ENCODE measurements at places on chromosomes 12 and 14.

DNA sequence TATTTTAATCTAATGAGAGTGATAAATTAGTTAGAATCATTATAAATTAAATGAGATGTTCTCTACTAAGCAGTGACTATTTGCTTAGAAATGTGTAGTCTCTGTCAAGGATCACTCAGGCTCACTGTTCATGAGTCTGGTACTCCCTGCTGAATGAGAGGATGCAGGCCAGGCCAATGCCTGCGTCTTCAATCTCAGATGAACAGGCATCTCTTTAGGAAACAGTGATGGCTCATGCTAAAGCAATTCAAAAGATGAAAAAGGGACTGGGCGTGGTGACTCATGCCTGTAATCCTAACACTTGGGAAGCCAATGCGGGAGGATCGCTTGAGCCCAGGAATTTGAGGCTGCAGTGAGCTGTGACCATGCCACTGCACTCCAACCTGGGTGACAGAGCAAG is 106.8 kb downstream of the ZFC3H1 start:
- DNase-seq = no peak

- no peak for DNase-seq
Measured at GRCh38 chr12:75457191-75457590, 23.4 kb upstream of the GLIPR1 start.

- DNase-seq = no peak
Measured at GRCh38 chr12:121579190-121579791, 1.5 kb downstream of the KDM2B start.

DNA sequence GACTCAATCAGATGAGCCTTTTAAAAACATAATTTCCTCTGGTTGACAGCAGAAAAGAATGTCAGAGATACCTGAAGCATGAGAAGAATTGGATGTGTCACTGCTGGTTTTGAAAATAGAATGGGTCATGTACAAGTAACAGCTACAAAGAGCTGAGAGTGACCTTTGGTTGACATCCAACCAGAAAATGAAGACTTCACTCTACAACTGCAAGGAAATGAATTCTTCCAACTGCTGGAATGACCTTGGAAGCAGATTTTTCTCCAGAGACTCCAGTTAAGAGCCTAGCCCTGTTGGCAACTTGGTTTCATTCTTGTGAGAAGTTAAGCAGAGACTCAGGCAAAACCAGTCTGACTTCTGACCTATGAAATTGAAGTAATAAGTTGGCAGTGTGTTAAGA is 505.9 kb downstream of the SLC16A7 start:
- no peak for DNase-seq

DNA sequence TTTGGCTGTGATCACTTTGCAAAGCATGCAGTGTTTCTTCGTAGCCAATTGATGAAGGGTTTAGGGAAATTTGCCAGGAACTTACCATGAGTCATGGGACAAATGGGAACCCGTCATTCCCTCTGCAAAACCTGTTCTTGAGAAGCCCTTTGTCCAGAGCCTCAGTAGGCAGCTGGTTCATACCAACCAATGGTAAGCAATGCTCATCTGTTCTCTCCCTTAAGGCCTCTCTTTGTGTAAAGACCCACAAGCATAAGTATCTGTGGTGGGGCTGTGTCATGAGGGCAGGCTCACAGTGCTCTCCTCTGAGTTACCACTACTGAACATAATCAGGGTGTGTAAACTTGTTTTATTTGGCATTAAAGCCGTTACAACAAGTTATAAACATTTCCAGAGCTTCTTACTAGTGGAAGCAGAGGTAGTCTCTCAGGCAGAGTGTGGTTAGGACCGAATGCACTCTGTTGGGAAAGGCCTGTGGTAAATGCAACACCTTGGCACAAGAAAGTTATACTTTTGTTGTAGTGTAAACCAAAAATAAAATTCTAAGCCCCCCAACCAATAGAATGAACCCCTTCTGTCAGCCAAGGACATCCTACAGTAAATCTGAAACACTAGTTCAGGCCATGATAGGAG is 119.8 kb downstream of the SINHCAF start:
- DNase-seq = no peak

DNA sequence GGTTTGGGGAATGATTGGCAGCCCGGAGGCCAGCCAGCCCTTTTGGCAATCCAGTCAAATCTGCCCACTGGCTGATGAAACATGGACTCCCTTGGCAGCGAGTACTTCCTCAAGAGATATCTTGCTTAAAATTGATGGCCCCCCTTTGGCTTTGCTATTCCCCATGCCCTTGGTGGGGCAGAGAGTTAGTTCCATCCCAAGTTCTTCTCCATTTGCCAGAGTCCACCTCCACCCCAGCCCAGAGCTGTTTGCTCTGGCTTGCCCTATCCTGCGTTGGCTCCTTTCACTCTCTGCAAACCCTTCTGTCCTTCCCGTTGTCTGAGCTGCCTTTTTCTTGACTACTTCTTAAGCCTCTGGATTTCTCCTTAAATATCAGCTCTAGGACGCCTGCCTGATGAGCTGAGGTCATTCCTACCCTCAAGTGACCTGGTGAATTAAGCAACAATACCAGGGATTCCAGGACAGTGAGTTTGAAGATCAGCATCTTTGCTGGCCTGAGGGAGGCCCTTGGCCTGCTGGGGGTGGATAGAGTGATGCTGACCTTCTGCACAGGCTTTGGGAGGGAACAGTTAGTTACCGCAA is 212.0 kb downstream of the CACNA1C start:
- DNase-seq = no peak

GRCh38 chr12:2854669-2855453 is 2.0 kb downstream of the TEX52 start:
- DNase-seq = no peak

DNA sequence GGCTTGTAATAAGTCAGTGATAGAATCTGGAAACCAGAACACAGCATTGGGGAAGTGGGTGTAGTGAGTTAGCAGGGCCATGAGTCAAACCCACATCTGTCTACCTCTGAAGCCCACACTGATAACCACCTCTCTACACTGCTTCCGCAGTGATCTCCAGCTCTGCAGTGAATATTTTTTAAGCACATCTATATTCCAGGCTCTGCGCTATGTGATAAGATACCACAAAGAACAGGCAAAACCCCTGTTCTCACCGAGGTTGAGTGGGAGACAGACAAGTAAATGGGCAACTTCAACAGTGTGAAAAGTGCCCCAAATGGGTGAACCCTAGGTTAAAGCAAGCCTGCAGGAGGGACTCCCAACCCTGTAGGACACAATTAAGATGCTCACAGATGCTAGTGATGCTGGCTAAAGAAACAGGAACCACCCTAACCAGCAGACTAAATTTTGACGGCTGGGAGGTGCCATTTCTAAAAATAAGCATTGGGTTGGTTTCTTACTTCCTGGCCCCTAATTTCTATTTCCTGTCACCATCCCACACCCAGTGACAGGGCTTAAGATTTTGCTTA is 375.0 kb downstream of the DPF3 start:
- no peak for DNase-seq

- no peak for DNase-seq
Measured at GRCh38 chr14:60245380-60246177, 3.4 kb upstream of the PPM1A start.

- no peak for DNase-seq
Measured at GRCh38 chr12:123595729-123596128, 6.2 kb upstream of the DDX55 start.

- no peak for DNase-seq
Measured at GRCh38 chr12:34346372-34347034, 324.2 kb downstream of the ALG10 start.

DNA sequence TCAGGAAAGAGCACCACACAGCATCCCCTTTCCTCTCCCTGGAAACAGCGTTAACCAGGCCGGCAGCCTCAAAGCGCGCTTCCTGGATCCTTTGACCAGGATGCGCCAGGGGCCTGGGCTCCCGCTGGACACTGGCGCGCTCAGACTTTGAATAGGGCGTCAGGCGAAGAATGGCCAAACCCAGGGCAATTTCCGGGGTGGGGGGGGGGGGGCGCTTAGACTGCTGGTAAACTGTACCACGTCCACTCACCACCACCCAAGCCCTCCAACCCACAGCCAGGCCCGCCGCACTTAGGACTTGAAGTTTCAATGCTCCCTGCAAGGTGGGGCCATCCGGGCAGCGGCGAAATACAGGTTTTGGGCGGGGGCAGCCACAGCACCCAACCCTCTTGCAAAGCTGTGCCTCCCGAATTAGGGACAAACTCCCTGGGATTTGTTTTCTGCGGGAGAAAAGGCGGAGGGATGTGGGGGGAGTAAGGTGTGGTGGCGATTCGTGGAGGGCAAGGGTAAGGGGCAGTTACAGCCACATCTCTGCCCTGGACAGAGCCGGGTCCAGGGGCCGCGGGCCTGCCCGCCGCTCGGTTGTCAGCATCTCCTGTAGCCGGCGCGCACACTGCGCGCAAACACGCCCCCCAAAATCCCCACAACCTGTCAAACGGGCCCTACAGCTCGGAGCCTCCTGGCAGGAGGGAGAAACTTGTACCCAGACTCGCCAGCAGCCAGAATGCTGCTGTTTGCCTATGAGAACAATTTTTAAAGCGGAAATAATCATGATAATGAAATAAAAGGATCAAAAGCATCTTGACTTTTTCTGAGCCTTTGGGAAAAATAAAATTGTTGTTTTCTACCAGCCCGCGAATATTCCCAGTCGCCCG is 958 bp downstream of the RTN1 start:
- DNase-seq = no peak

- no peak for DNase-seq
Measured at GRCh38 chr14:64800000-64800399, 79.7 kb downstream of the SPTB start.

GRCh38 chr12:112557951-112558630 is 139.3 kb downstream of the PTPN11 start:
- no peak for DNase-seq

- no peak for DNase-seq
Measured at GRCh38 chr14:75280831-75281653, 2.4 kb downstream of the FOS start.

DNA sequence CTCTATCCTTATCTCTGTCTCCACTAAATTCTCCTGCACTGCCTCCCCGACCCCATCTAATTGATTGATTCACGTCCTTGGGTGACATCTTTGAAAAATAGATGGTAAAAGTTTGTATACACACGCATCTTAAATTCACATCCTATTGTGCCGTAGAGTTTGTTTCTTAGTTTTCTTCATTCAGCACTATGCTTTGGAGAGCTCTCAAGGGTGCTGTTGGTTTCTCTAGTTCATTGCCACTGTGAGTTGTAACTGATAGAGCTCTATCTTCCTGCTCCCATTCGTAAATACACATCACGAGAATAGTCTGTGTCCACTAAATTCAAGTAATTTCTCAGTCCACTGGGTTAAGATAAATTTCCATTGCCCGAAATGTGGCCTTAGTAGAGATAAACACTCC is 1537.4 kb downstream of the AACS start:
- no peak for DNase-seq

DNA sequence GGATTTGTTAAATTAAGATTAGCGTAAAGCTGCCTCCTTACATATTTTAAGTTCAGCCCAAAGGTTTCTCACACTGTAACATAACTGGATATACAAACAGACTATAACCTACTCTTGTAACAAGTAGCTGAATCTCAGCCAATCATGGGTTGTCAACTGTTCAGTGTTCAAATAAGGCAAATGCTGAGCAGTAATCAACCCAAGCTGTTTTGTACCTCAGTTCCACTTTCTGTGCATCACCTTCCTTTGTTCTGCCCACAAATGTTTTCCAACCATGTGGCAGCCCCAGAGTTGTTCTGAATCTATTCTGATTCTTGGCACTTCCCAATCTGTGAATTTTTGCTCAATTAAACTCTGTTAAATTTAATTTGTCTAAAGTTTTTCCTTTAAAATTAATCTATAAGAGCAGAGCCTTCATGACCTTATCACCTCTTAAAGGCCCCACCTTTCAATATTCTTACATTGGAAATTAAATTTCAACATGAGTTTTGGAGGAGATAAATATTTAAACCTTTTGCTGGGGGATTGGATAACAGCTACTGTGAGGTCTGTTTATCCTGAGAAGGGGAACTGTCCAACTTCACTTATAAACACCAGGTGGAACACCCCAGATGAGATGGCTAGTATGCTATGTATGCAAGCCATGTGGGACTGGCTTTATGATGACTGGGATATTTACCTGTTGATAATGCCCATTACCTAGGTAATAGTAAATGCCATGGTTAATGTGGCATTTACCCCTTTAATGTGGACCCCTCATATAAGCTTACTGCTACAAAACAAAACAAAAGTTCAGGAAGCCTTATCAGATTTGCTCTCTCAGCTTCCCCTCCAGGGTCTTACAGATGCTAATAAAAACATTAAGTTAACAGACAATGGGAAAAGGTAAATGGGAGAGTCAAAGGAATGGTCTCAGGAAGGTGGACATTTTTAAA is 42.2 kb upstream of the ARID2 start:
- no peak for DNase-seq

DNA sequence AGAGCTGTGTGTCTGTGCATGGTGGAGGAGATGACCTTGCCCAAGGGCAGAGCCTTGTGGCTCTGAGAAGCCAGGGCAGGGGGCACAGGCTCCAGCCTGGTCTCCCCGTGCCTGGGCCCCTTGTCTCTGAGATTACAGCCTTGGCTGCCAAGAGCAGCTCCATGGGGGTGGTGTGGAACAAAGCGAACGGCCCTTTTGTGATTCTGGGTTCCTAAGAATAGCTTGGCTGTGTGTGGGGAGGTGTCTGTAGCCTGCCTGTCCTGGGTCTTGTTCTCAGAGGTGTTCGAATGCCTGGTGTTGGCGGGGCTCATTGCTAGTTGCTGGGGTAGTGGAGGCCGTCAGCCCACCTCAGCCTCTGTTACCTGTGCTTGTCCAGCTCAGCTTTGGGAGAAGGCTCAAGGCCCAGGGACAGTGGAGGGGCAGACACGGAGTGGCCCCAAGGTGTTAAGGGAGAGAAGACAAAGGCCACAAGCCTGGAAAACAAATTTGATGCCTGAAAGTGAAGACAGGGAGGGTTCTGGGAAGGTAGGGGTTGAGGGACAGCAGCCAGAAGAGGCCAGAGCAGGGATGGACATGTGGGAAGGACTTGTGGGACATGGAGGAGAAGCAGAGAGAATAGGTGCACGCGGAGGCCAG is 7.4 kb upstream of the MYH7 start:
- DNase-seq = peak; percentile 62

GRCh38 chr12:105319691-105320209 is 10.7 kb upstream of the C12orf75 start:
- no peak for DNase-seq

DNA sequence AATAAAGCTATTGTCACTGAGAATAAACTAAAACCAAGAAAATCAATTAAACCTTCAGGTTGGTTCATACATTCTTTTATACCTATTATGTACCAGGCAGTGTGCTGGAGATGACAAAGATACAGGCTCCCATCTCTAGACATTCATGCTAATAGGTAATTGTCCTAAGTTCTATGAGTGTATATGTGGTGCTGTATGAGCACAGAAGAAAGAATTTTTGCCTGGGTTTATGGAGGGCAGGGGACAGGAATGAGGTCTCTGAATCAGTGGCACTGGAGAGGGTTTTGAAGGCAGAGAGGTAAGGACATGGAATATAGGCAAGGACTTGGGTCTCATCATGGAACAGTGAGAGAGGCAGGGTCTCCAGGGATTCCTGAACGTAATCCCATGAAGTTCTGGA is 38.7 kb downstream of the MAP1LC3B2 start:
- no peak for DNase-seq

Data from type B pancreatic cell (in vitro differentiated cells).